ENCODE measurements at places on chromosomes 1 and 21.

- DNase-seq, result no peak
Measured at GRCh38 chr1:109812691-109813393, 49.1 kb upstream of the EPS8L3 start.

DNA sequence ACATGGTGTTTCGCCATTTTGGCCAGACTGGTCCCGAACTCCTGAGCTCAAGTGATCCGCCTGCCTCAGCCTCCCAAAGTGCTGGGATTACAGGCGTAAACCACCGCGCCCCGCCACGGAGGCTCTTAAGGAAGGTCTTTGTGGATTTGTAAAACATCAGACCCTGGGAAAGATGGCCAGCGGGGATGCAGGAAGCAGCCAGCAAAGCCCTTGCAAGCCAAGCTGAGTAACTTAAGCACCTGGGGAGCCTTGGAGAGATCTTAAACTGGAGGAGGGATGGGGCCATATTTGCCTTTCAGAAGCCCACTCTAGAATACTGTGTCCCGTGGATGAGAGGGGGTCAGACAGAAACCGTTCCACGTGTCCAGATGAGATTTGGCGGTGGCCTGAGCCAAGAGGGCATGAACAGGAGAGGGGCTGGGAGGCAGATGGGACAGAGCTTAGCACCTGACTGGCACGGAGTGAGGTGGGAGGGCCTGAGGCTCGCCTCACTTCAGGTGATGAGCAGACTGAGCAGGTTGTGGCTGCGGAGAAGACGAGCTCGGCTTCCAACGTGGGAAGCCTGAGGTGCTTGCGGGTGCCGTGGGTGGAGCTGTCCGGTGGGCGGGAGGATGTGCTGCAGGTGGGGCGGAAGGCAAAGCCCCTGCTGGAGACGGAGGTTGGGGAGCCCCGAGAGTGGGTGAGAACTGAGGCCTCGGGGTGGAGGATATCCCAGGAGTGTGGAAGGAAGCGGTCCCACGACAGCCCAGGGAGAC is 11.7 kb downstream of the C1orf216 start:
- peak; percentile 53 for DNase-seq

GRCh38 chr1:224707843-224708725 is 92.0 kb downstream of the CNIH3 start:
- no peak for DNase-seq

- DNase-seq, result peak; percentile 59
Measured at GRCh38 chr1:183635099-183635605, 431 bp downstream of the ARPC5 start.

DNA sequence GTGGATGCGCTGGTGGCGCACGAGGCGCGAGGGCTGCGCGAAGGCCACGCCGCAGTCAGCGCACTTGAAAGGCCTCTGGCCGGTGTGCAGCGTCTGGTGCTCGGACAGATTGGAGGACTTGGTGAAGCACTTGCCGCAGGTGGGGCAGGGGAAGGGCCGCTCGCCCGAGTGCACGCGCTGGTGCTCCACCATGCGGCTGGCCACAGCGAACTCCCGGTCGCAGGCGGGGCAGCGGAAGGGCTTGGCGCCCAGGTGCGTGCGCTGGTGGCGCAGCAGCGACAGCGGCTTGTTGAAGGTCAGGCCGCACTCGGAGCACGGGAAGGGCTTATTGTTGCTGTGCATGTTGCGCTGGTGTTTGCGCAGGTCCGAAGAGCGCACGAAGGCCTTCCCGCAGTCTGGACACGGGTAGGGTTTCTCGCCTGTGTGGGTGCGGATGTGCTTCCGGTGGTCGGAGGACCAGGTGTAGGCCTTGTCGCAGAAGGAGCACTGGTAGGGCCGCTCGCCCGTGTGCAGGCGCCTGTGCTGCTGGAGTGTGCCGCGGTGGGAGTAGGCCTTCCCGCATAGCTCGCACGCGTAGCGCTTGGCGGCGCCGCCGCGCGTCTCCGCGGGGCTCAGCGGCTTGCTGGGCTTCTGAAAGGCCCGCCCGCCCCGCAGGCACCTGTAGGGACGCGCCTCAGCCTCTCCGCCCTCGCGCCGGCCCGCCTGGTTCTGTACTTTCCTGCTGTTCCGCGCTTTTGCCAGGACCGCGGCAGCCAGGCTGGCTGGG is 4.7 kb downstream of the ZNF648 start:
- DNase-seq, result no peak
